ENCODE measurements at places on chromosomes 7 and 10. TPM values are rescaled to one million over a fixed set of nuclear protein-coding genes. Genes with fewer than 3 reads are reported as not detected.
A peak's percentile ranks its signal among the peaks of the same experiment; 100 is the strongest.

RBP3 gene
- total RNA-seq, result not detected

CYP2C19 gene
- total RNA-seq, result not detected

- peak; percentile 63 for DNase-seq
These were observed 76.1 kb upstream of the PITRM1 start for GRCh38 chr10:3248526-3249306.

DNA sequence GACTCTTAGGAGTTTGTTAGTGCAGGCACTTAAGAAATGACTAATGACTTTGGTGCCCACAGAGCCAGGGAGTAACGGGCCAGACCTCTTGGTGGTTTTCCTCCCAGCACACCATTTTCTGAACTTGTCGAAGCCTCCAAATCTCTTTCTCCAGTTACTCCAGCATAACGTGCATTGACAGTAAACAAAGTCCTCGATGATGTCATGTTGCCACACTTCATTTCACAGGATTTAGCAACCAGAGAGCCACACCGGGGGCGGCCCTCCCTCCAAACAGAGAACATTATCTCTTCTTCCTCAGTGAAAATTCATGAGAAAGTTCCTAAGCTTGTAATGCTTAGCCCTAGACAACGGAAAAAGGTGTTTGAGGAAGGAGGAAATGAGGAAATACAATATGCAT lies 4.0 kb upstream of the SVOPL start:
- no peak for DNase-seq

DNA sequence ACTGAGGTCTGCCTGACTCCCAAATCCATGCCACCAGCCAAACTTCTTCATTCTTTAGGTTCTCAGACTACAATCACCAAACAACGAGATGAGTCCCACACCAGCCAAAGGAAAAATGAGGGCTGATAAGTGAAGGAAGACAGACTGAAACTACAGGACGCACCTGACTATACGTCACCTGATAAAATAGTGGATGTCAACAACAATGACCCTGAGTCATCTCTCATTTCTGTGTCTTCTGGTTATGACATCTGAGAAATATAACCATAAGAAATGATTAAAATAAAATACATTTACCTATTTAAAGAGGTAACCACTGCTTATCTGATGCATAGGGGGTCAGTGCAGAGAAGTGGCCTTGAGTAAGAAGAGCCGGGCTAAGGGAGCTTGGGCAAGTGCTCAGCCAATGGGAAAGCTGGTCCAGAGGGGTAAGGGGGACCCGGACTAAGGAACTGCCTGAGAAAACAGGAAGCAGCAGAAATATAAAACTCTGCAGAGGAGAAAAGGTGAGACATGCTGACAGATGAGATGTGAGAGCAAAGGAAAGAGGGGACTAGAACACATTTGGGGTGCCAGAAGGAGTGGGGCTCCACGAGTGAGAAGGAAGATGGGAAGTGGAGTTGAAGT lies 51.8 kb downstream of the HIPK2 start:
- no peak for DNase-seq

GRCh38 chr7:157841773-157842370 lies 505.1 kb downstream of the DNAJB6 start:
- DNase-seq, result no peak

Data from uterus (tissue), 4 donors.